Activated T-helper 1 cell treated with Interleukin-2 at 50 U/mL for 16 hours (primary cell): ENCODE measurements at places on chromosomes 16 and 17.

DNA sequence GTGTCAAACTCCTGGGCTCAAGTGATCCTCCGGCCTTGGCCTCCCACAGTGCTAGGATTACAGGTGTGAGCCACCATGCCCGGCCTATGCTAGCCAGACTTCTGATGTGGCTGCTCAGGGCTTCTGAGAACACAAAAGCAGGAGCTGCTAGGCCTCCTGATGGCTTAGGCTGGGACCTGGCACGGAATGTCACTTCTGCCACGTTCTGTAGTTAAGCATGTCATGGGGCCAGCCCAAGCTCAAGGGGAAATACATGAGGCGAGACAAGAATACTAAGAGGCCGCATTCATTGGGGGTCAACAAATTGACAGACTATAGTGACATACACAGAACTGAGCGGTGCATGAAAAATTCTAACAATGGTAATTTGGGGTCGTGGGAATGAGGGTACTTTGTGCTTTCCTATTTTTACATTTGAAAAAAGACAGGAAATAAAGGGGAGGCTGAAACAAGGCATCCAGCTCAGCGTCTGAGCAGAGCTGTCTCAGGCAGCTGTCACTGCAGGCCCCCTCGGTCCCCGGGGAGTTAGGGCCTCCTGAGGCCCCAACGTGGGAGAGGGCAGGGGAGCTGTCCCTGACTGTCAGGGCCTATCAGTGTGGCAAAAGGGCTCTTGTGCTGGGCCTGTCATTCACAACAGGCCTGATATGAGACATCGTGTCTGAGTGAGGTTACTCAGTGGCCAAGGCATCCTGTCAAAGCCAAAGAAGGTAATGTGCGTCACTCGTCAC, 26.4 kb downstream of the CFAP20 start:
- no peak for DNase-seq

GRCh38 chr16:4098501-4098900, 17.7 kb downstream of the ADCY9 start:
- no peak for DNase-seq

- no peak for DNase-seq
These were observed 158.8 kb upstream of the LHX1 start for GRCh38 chr17:36778448-36778847.

DNA sequence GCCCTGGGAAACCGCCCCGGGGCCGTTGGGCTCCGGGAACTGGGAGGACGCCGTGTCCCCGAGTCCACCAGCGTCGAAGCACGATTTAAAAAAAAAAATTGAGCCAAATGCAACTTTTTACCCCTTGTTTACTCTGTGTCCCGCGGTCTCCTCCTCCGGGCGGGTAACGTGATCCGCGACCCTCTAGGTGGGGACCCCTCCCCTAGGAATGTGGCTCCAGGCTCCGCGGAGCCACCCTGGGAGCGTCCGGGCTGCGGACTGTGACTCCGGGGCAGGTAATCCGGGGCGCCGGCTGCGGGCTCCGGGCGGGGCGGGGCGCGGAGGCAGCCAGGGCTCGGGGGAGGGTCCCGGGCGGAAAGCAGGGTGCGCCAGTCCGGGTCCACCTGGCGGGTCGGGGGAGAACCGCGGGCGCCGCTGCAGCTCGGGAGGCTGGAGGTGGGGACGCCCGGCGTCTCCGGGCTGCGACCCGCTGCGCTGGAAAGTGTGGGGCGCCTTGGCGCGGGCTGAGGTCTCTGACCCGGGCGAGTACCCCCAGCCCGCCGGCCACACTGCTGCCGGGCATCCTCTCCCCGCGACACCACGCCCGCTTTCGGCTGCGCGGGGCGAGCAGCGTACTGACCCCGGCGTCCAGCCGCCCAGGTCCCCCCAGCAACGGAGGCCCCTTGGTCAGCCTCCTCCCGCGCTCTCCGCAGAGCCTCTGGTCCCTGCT, 852 bp upstream of the HELZ start:
- peak; percentile 28 for DNase-seq

DNA sequence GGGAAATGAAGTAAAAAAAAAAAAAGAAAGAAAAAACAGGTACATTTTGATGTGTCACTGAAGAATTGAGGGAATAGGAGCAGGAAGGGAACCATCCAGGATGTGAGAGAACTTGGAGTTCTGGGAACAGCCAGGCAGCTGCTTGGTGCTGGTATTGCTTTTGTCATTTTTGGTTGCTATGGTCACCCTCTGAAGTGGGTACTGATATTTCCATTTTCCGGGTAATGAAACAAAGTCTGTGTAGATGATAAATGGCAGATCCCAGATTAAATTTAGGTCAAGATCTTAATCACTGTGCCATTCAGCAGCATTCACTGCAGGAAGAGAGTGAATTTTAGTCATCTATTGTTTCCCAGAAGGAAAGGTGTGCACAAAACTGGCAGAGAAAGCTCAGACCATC, 93.6 kb downstream of the ABCA8 start:
- no peak for DNase-seq

- DNase-seq = no peak
These were observed 123.3 kb downstream of the CDK5R1 start for GRCh38 chr17:32609884-32610650.

- peak; percentile 25 for DNase-seq
These were observed 3.4 kb downstream of the SGCA start for GRCh38 chr17:50169121-50169764.

DNA sequence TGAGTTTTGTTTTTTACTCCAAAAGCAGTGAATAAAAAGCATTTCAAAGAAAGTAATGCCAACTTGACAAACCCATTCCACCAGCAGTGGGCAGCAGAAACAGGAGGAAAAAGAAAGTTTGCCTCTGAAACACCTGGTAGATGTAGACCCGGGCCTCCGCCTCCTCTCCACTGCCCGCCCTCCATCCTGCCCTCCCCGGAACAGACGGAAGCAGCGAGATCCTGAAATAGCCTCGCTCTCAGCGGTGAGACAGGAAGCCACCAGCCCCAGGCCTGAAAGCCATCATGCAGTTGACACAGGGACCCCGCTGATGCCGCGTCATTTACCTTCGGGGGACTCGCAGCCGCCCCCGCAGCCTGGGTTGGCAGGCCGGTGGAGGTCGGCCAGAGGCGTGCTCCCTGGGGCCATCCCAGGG, 67.8 kb downstream of the C16orf78 start:
- DNase-seq = peak; percentile 66

GRCh38 chr17:7840441-7840840, 6.4 kb downstream of the KDM6B start:
- no peak for DNase-seq

GRCh38 chr17:17119533-17119932, 77.3 kb downstream of the MPRIP start:
- peak; percentile 31 for DNase-seq

GRCh38 chr17:7217113-7217987, 2.3 kb downstream of the DLG4 start:
- no peak for DNase-seq

- no peak for DNase-seq
These were observed 40.3 kb downstream of the CYB561 start for GRCh38 chr17:63405741-63406261.

GRCh38 chr17:36127911-36128310, 24.3 kb downstream of the CCL4 start:
- DNase-seq = no peak

DNA sequence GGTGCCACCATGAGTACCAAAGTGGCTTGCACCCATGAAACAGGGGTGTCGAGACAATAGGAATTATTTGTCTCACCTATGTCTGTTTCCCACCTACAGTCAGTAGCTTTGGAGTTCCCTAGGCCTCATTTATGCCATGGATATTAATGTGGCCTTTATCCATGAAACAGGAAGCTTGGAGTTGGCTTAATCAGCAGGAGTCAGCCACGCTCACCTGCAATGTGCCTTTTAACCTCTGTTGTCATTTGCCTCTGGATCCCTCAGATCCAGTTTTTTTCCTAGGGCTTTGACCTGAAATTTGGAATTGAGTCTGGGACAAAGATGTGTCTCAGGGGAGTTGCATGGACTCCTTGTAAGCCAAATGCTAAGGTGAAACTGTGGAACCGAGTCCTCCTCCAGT, 44.4 kb downstream of the TAOK1 start:
- no peak for DNase-seq

- no peak for DNase-seq
These were observed 22.5 kb upstream of the MYO15B start for GRCh38 chr17:75565066-75565465.

DNA sequence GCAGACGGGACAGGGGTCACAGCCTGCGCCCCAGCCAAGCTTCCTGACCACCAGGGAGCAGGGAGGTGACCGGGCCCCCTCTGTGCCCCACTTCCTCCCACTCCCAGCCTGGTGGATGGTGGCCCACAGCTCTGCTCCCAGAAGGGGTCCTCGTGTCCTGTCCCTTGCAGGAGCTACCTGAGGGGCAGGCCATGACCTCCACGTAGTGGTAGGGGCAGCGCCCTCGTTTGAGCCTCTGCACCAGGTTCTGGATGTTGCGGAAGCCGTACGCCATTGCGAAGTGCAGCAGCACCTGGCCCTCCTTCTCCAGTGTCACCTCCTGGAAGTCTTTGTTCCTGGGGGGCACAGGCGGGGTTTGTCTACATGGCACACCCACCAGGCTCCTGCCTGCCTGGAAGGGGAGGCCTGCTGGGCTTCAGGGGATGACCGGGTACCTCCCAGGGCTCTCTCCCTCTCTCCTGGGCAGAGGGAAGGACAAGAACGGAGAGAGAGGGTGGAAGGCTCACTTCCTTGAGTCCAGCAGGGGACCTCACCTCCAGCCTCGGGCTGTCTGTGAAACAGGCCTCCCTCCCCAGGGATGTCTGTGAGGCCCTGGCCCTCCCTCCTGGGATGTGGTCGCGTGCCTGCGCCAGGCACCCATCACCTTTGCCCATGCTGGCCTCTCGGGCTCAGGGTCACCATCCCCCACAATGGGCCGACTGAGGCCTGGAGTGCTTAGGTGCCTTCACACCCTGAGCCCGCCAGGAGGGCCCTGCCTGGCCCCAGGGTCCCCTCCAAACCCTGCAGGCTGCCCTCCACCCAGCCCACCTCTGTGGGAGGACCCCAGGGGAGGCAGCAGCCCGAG, 4.0 kb downstream of the HAGHL start:
- DNase-seq = no peak

GRCh38 chr17:77502626-77503292, 362.0 kb downstream of the SEC14L1 start:
- no peak for DNase-seq

- DNase-seq = no peak
These were observed 18.6 kb upstream of the PITPNM3 start for GRCh38 chr17:6574687-6575595.

- DNase-seq = no peak
These were observed 162.6 kb downstream of the TOX3 start for GRCh38 chr16:52384378-52384777.

DNA sequence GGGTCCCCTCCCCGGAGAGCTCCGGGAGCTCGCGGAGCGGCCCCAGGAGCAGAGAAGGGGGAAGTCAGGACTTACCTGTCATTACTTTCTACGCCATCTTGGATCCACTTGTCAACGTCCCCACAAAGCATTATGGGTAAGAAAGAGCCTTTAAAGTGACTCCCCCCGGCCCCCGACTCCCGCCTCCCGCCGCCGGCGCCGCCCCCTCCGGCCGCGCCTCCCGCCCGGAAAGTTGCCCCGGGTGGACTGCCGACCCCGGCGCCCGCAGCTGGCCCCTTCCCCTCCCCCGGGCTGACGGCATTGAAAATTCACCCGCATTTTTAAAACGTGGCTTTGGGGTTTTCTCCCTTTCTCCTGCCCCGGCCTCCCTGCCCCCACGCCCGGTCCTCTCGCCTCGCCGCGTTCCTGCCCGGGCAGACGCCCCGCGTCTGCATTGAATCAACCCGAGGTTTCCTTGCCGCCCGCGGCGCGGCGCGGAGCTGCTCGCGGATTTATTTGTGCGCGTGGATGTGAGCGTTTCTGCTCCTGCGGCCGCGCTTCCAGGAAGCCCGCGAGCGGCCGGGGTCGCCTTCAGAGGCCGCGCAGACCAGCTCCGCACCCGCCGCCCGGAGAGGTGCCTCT, at the start of gene HELZ:
Gene HELZ, minus strand, starts transcription at position 124 of the 621 bp plus-strand sequence. CDS start 26,392 bp downstream, outside the sequence.
- DNase-seq = peak; percentile 60

GRCh38 chr16:68275611-68276191, 11.4 kb downstream of the SLC7A6 start:
- no peak for DNase-seq

GRCh38 chr16:69754143-69754468, 620 bp downstream of the NOB1 start:
- DNase-seq = no peak

DNA sequence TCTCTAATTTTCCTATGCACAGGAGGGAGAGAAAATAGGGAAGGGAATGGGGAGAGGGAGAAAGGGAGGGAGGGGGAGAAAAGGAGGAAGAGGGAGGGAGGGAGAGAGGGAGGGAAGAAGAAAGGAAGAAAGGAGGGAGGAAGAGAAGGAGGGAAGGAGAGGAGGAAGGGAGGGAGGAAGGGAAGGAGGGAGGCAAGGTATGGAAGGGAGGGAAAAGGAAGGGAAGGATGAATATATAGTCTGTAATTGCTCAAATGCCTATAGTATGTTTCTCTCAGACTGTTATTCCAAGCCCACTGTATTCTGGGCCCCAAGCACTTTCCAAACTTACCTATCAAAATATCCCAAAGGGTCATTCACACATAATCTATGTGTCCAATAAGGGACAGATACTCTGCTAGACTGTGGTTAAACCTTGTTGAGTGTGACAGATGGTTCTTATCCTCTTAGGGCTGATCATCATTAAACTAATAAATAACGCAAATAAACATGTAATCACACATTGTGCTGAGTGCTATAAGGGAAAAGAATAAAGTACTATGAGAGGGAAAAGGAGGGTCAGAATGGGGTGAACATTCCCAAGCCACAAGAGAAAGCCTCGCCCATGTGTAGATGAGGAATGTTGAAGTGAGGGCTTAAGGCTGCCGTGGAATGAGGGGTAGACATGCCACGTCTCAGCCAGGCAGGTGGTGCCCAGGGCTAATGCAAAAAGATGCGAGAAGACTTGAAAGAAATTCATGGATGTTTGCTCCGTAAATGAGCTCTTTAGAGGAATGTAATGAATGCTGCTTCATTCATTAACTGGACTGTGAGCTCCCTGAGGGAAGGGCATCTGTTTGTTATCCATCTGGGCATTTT, 30.6 kb downstream of the ASIC2 start:
- no peak for DNase-seq

DNA sequence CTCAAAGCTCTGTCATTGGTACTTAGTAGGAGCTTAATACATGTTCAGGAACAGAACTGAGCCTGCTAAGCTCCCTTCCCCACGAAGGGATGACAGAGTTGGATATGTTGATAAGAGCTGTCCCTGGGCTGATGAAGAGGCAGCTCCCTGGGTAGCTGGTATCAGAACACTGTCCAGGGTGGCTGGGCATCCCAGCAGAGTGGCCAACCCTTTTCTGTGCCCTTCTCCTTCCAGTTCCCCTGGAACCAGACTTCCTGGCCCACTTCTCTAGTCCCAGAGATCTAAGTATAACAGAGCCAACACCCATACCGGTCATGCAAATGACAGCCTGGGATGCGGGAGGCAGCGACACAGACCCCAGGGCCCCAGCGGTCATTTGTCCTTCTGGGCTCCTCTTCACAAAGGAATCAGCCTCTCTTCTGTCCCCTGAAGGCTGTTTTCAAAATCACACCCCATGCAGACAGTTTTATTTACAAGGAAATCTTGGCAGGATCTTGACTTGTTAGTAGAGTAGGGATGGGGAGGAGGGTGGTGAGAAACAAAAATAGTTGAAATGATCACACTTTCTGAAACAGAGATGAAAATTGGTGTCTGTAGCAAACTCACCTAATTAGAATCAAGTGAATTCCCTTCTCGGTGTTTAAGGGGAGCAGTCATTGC, 1.4 kb upstream of the RHBDL3 start:
- DNase-seq = no peak
